Stimulated activated CD4-positive, alpha-beta T cell treated with anti-CD3 and anti-CD28 coated beads, TNF-alpha, amount 100 ng/mL, for 4 hours (primary cell): ENCODE measurements at places on chromosomes 4 and X.

- DNase-seq, result no peak
These were observed at the start of gene KLHL13 for GRCh38 chrX:118116713-118117550. Gene KLHL13 (minus strand): TSS chrX:118116810. CDS start chrX:118028473, 88,337 bp downstream.

GRCh38 chrX:129823115-129823514, 20.6 kb downstream of the ZDHHC9 start:
- no peak for DNase-seq

GRCh38 chrX:75181721-75182120, 25.6 kb upstream of the ABCB7 start:
- DNase-seq, result no peak

DNA sequence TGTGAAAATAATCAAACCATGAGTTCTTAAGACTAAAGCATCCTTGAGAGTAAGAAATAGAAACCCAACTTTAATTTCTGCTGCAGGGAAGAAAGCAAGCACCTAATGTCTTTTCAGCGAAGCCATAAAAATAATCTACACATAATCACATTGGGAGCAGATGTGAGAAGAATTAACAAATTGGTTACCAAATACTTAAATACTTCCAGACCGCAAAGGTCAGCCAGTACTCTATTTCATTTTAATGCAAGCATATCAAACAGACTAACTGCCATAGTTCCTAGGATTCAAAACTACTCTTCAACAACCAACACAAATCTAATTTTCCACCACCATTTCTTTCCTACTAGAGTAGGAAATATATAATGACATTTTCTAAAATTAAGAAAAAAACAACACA, 144.8 kb upstream of the SLIT2 start:
- no peak for DNase-seq

DNA sequence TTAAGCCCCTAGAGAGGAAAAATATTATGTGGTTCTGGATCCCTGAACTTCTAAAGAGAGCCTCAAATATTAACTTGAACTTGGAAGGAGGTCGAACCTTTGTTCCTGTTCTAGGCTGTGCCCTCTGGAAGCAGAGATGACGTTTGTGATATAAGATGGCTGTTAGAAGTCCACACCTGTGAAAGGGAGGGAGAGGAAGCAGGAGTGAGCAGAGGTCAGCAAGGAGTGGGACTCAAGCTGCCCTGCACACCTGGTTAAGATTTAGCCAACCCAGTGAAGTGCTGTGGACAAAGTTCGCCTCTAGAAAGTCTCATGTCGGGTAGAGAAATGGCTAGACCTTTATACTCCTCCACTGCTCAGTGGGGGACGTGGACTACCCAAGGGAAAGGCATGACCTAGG, 566.2 kb downstream of the MID1IP1 start:
- DNase-seq, result no peak

GRCh38 chr4:119026662-119027444, 108.8 kb upstream of the MYOZ2 start:
- DNase-seq, result no peak

DNA sequence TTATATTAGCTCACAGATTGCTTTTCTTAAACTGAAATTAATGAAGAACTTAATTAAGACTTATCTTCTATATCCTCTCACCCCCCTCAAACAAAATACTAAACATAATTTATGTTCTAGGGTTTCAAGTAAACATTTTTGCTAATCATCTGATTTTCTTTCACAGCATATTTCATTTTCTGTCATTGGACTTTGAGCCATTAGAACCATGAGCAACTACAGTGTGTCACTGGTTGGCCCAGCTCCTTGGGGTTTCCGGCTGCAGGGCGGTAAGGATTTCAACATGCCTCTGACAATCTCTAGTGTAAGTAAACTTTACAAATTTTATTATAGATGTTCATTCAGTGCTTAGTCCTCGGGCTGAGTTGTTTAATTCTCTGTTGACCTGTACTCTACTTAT, 3.3 kb downstream of the PDLIM5 start:
- no peak for DNase-seq

- no peak for DNase-seq
These were observed 94.4 kb downstream of the TLL1 start for GRCh38 chr4:165967486-165967885.

GRCh38 chr4:182126096-182126495, 117.1 kb upstream of the TENM3 start:
- DNase-seq, result no peak

DNA sequence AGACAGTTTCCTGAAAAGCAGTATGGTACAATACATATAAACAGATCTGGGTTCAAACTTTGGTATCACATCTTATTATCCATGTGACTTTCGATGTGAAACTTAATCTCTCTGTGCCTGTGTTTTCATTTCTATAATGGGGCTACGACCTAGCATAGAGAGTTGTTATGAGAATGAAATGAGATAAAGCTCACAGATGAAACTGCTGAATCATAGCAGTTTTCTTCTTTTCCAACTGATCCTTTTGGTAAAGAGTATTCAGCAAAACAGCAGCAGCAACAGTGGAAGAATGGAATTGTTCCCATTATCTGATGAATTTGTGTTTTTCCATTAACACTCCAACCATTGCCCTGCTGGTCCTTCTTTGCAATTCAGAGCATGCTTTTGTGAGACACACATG, 16.3 kb downstream of the AMBN start:
- no peak for DNase-seq

GRCh38 chrX:109855501-109855900, 122.4 kb upstream of the ACSL4 start:
- no peak for DNase-seq

DNA sequence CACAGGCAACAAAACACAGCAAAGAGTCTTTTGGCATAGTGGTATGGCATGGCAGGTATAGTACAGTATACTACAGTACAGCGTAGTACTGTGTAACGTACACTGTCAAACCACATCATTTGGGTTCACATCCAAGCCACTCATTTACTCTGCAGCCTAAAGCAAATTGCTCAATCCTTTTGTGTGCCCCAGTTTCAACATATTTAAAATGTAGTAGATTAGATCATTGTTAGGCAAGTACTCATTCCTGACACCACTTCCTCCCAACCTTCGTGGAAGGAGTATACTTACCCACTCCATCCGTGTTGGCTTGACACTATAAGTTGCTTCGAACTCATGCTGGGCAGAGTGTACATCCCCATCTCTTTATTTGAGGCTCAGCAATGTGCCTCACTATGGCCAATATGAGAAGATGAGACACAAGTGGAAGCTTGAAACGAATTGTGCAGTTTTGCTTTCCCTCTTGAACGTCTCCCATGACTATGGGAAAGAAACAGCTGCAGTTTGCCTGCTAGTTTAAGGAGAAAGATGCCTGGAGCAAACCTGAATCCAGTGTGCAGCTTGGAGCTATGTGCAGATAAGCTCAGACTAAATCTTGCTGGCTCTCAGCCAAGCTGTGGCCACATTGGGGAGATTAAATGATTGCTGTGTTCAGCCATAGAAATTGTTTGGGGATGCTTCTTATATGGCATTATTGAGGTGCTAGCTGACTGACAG, 85.7 kb upstream of the TBL1X start:
- DNase-seq, result no peak

DNA sequence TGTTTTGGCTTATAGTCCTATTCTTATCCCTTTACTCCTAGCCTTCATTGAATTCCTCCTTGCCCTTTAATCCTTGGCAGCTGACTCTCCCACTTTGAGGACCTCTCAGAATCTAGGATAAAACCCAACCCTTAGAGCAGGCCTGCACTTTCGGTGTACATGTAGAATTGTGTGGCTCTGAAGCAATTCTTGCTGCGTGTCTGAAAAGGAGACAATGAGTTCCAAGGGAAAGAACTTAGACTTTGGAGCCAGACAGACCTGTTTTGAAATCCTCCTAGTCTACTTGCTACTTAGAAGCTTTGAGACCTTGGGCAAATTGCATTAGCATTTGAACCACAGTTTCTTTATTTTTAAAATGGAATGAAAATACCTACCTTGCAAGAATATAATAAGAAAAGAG, 175.2 kb downstream of the BEND2 start:
- DNase-seq, result no peak

DNA sequence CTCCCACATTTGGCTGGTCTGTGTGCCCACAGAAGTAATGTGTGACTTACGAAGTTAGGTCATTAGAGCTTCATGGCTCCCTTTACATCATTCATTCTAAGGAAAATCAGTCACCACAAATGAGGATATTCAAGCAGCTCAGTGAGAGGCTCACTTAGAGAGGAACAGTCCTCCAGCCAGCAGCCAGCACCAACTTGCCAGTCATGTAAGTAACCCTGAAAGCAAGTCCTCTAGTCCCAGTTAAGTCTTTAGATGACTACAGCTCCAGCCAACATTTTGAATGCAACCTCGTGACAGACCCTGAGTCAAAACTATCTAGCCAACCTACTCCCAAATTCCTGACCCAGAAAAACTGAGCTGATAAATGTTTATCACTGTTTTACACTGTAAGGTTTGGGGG, 71.3 kb downstream of the LRBA start:
- no peak for DNase-seq

DNA sequence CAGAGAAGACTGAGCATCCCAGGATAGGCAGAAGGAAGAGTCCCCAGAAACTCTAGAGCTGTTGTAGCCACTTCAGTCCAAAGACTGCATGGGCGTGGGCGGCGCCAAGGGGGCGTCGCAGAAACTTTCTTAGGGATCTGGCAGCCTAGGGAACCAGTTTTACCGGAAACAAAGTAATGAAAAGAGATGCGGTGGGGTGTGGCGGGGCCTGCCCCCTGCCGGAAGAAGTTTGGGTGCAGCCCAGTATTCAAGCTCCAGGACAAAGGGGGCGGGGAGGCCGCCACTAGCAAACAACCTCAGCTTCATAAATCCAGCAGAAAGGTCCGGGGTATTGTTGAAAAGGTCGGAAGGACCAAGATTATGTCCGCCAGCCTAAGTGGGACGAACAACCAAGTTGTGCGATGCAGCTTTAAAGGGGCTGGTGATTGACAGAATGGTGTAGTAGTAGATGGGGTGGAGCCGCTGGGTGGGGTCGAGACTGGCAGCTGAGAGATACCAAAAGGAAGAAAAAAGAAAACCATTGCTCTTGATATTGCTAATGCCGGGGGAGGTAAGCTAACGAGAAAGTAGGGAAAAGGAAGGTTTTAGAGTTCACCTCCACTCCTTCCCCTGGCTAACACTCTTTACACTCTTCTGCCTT, 190.5 kb downstream of the RRAGB start:
- DNase-seq, result no peak

DNA sequence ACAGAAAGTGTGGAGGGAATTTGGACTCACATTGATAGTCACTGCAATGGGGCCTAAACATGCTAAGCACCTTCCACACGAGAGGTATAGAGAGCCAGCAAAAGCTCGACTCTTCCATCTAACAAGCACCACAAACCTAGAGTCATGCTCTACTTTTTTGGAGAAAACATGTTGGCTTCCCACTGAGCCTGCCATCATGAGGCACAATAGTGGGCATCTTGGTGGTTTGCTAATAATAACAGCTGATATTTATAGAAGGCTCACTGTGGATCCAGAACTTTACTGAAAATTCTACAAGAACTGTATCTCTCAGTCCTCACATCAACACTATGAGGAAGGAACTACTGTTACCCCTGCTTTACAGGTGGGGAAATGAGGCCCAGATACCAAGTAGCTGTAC, 26.6 kb downstream of the MAML3 start:
- DNase-seq, result no peak

GRCh38 chr4:43718369-43718768, 730.2 kb downstream of the KCTD8 start:
- DNase-seq, result no peak

- no peak for DNase-seq
These were observed 5.5 kb upstream of the NXF3 start for GRCh38 chrX:103098488-103098887.

- DNase-seq, result no peak
These were observed 222.1 kb downstream of the CBR4 start for GRCh38 chr4:168787801-168788595.

DNA sequence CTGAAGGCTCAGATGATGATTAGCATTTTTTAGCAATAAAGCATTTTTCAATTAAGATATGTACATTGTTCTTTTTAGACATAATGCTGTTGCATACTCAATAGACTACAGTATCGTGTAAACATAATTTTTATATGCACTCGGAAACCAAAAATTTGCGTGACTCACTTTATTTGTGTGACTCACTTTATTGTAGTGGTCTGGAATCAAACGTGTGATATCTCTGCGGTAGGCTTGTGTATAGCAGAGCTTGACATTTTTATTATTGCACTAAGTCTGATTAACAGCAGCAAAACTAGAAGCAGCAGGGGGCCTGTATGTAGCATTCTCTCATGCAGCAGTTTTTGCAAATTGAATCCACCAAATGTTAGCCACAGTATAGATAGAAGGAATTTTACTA, 119.1 kb upstream of the PRDX4 start:
- no peak for DNase-seq

- no peak for DNase-seq
These were observed 188.4 kb upstream of the CLNK start for GRCh38 chr4:10872833-10873517.

- no peak for DNase-seq
These were observed 178.7 kb downstream of the SH3KBP1 start for GRCh38 chrX:19708683-19709082.

DNA sequence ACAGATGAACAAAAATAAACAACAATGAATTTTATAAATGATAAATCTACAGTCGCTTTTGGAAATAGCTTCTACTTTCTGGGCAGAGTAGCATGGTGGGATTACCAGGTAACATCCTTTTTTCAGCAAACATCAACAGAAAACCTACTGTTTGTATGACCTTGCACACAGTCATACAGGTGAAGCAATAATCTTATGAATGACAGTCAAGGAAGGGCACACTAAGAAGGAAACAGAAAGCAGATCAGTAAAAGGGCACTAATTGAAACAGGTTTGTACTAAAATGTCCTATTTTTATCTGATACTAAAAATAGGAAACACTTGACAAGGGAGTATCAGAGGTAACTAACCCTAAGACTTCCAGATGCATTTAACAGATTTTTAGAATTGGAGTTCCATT, 108.9 kb downstream of the DLG3 start:
- no peak for DNase-seq

- no peak for DNase-seq
These were observed 77.9 kb downstream of the STIM2 start for GRCh38 chr4:26938516-26938915.

DNA sequence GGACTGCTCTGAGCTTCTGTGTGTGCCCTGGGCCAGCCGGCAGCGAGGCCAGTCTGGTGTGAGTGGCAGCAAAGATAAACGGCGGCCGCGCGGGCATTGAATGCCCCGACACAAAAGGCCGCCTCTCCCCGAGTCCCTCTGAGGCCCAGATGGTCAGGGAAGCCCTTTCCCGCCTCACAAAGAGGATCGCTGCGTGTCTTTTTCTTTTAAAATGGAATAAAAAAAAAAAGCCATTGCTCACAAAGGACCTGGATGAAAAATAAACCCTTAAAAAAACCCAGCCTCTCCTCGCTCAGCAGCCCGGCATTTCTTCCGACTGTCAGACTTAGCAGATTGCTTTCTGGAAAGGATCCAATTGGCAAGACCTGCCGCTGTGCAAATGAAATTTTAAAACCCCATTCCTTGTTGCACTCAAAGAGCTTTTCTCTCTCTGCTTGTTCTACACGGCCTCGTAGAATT, 578.7 kb downstream of the BCOR start:
- DNase-seq, result no peak

GRCh38 chrX:19535476-19535875, 20.2 kb upstream of the MAP3K15 start:
- DNase-seq, result no peak
